ENCODE measurements at places on chromosomes 1 and 21.
A peak's percentile ranks its signal among the peaks of the same experiment; 100 is the strongest.

DNA sequence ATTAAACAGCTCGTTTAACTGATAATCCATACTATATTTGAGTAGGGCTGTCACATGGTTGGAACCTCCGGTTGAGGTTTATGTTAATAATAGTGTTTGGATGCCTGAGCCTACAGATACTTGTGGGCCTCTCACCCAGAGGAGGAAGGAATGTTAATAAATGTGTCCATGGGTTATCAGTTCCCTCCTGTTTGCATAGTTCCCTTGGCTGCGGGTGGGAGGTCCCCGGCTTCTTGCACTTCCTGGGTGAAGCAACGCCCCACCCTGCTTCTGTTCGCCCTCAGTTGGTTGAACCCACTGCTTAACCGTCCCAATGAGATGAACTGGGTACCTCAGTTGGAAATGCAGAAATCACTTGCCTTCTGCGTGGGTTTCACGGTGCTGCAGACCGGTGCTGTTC is 23.6 kb upstream of the GBP1 start:
- DNase-seq = no peak
- no peak overlapping the region for H3K4me3 ChIP-seq
- H3K4me1 ChIP-seq = no peaks in the 10 kb centered on the region
- no peaks in the 10 kb centered on the region for H3K36me3 ChIP-seq
- H3K27ac ChIP-seq = no peak overlapping the region

DNA sequence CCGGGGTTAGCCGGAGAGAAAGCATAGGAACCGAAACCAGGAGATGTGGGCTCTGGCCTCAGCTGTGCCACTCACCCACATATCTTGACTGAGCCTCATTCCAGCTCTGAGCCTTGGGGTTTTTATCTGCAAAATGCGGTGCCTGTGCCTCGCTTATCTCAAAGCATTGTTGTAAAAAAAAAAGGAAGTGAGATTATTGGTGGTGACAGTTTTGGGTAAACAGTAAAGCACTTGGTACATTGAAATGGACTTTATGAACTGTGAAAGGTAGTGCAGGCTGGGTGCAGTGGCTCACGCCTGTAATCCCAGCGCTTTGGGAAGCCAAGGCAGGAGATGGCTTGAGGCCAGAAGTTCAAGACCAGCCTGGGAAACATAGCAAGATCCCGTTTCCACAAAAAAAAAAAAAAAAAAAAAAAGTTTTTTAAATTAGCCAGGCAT is 3.8 kb downstream of the PTAFR start:
- no peak overlapping the region for H3K4me3 ChIP-seq
- H3K36me3 ChIP-seq = peaks cover 8% of the 10 kb centered on the region
- DNase-seq = no peak
- H3K4me1 ChIP-seq = peaks cover 12% of the 10 kb centered on the region

- no peaks in the 10 kb centered on the region for H3K36me3 ChIP-seq
- H3K27me3 ChIP-seq = no peaks in the 10 kb centered on the region
- peaks cover 9% of the 10 kb centered on the region for H3K4me1 ChIP-seq
- no peak overlapping the region for H3K4me3 ChIP-seq
These were observed 119.4 kb upstream of the PRMT6 start for GRCh38 chr1:106937104-106937503.

DNA sequence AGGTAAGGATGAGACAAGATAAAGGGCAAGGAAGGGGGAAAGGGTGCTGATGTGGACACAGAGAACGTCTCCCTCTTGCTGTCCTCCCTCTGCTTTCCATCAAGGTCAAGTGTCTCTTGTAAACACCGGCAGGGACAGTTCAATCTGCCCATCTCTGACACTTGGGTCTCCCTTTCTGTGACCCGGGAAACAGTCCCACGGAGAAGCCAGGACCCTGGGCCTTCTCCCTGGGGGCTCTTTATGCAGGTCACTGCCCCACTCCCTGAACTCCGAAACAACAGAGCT is 254.3 kb downstream of the LTN1 start:
- no peak overlapping the region for H3K4me3 ChIP-seq
- no peaks in the 10 kb centered on the region for H3K27me3 ChIP-seq
- peaks cover 17% of the 10 kb centered on the region for H3K4me1 ChIP-seq
- H3K36me3 ChIP-seq = no peaks in the 10 kb centered on the region
- no peak for DNase-seq
- H3K27ac ChIP-seq = peak overlapping the region; percentile 41
